Bronchial epithelial cell (primary cell): ENCODE measurements at places on chromosomes 5 and 9. TPM values are rescaled to one million over a fixed set of nuclear protein-coding genes. Genes with fewer than 3 reads are reported as not detected.

The IFNK gene
- not detected in 2 replicates for total RNA-seq

The HSD17B3 gene
- 0.53 and 1.2 TPM in 2 replicates for total RNA-seq

The IFNA13 gene
- not detected in 2 replicates for total RNA-seq

The TENT4A gene
- 6.8 and 7.9 TPM in 2 replicates for total RNA-seq

DNA sequence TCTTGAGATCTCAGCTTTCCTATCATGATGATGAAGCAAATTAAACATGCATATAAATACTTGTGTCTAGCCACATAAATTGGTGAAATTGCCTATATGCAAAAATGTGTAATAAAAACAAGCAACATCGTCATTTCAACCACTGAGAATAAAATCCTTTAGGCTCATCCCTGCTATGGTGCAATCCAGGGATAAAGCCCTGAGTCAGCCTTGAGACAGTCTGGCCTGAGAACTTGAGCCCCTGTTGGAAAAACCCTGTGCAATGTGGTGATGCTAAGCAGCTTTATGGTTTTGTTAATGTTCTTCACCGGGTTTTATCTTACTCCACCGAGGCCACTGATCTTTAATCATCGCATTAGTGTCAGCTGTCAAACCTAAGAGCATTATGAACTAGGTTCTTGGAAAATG, 170.5 kb downstream of the DCP2 start:
- peak; percentile 46 for DNase-seq

- no peak for DNase-seq
Observed at GRCh38 chr5:157817387-157817702, 41.6 kb downstream of the CLINT1 start.

DNA sequence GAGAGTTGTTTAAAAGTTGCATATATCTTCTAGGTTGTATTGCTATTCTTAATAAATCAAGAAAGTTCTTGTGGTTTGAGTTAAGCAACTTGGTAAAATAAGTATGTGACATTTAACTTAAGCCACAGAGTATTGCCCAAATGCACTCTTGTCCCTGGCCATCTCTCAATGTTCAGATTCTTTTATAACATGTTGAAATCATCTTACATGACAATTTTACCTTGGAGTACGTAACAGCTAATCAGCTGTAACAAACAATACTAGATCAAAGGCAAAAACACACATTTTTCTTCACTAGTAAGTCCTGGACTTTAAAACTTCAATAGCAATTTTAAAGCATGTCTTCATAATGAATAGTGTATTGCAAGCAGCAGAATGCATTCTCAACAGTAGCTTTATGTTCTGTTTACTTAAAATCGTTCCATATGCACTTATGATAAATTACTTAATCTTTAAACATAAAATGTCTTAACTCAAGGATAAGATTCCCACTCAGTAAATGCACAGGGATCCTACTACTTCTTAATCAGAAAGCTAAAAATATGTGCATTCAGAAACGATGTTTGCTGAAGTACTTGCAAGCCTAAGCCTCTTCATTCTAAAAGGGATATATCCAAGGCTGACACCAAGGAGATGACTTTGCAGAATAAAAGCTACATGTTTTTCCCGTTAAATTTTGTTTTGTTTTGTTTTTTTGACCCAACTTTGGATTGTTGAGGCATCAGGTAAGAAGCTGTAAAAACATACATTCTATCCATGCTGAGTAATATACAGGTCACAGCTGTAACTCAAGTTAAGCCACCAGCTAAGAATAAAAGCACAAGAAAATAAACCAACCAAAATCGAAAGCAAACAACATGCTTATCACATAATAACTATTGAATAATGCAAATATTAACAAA, 86.1 kb upstream of the NFIB start:
- DNase-seq: peak; percentile 58

DNA sequence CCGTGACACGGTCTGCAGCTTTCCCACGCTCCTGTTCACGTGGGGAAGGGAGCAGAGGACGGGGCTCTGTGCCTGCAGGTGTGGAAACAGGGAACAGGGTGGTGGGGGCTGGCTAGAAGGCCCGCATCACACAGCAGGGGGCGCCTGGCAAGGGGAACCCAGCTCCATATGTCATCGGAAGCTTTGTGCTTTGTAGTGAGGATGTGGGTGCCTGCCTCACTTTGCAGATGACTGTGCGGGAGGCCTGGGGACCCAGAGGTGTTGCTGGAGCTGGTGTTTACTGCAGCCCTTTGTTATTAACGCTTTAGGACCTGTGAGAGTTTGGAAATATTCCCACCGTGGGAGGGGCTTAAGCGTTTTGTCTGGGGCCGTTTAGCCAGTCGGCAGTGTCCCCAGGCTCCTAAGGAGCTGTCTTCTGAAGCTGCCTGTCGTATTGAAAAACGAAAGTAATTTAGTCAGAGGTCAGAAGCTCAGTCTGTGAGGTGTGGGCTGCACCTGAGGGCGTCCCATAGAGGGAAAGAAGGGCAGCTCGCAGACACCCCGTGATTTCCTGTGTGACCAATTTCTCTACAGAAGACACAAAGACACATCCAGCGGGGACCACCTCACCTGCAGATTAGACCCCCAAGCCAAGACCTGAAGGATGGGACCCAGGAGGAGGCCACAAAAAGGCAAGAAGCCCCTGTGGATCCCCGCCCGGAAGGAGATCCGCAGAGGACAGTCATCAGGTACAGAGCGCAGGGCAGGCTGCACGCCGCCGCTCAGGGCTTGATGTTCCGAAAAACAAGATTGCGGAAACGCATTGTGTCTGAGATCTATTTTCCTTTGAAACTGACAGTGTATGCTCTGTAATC, 9.1 kb downstream of the MAN1B1 start:
- no peak for DNase-seq

DNA sequence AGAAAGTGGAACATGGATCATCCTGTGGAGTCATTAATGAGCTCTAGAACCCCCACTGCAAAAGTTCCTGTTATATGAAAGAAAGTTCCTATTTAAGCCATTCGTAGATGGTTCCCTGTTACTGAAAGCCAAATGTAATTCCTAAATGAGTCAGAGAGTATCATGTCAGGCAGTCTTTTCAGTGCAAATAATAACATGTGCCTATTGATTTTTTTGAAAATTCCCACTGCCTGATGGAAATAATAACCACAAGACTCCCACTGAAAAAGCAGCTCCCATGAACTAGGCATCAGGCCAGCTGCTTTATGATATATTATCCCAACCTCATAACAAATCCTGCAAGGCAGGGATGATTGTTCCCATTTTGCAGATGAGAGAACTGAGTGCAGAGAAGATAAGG, 217.2 kb downstream of the DAB2IP start:
- DNase-seq: no peak

- DNase-seq: no peak
Observed at GRCh38 chr5:1815881-1816292, 14.7 kb downstream of the NDUFS6 start.

DNA sequence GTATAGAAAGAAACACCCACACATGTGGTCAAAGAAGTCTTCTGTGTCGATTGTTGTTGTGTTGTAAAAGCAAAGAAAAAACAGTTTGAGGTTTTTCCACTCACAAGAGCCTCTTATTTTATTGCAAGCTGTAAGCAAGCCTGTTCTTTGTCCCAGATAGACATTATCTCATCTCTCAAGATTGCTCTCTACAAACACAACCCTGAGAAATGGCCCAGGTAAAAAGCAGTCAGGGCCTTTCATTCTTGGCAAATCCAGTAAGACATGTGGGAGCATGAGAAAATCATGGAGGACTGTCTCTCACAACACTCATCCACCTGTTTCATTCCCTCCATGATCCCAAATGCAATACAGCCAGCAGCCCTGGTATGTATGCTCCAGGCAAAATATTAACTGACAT, 286.6 kb upstream of the POU5F2 start:
- peak; percentile 55 for DNase-seq

DNA sequence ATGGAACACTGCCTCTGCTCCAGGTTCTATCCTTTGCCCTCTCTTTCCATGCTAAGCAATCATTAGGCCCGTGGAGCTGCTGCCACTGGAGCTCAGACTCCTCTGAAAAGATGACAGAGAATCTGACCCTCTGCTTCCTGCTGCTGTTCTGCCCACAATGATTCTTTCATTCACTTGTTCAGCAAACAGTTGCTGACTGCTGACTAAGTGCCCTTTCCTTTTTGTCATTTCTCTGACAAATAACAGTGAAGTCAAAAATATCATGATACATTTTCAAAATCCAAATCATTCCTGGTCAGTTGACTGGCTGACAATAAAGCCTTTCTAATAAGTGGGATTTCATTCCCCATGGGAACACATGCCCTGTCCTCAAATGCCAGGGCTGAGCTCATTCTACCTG, 110.1 kb downstream of the SIL1 start:
- DNase-seq: peak; percentile 15

GRCh38 chr9:96169484-96169883, 132.5 kb downstream of the HSD17B3 start:
- DNase-seq: no peak
